Dorsolateral prefrontal cortex (tissue), 122 donors: ENCODE measurements at places on chromosomes 7 and 10. TPM values are rescaled to one million over a fixed set of nuclear protein-coding genes. Genes with fewer than 3 reads are reported as not detected.

GRCh38 chr10:14192746-14193145 lies 138.0 kb downstream of the FRMD4A start:
- DNase-seq = no peak

Gene DNMBP
- 7.8 TPM for total RNA-seq

- DNase-seq = no peak
These were observed 29.4 kb upstream of the GPR26 start for GRCh38 chr10:123636598-123637325.

Gene PDZD7
- total RNA-seq = 21.0 TPM

DNA sequence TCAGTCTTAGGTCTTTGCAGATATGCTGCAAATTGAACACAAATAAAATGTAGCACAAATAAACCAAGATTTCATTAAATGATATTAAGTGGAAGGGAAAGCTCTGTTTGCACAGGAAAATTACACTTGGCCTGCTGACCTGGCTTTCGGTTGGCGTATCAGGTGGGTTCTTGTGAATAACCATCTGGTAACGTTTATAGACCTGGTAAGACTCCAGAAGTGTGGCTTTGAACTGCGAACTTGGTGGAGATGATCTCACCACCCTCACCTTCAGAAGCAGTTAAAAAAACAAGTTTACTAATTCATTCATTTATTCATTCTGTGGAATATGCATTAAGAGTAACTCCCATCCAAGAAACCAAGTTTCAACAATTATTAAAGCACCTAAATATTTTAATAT lies 28.1 kb downstream of the ATE1 start:
- DNase-seq = no peak

DNA sequence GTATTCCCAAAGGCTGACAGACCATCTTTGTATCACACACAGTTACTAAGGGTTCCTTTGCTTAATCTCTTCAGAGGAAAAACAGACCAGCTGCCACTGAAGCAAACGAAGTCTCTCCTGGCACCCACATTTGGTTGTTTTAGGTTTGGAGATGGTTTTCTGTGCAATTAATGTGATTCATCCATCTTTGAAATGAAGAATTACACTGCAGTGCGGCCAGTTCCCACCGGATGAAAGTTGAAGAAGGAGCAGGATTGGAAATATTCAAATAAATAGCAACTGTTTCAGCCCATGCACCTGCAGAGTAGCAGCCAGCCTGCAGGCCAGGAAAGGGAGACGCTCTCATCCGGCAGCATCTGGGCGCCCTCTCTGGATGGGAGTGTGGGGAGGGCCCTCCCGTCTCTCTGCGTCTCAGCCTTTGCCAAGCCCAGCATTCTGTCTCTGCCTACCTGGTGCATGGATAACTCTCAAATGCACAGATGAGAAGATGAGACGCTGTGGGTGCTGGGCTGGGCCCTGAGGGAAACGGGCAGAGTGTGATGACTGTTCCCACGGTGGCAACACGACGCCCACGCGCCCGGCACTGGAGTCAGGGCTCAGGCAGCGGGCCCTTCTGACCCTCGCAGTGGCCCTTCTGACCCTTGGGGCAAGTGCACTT lies 214.0 kb downstream of the PTPRN2 start:
- DNase-seq = no peak

DNA sequence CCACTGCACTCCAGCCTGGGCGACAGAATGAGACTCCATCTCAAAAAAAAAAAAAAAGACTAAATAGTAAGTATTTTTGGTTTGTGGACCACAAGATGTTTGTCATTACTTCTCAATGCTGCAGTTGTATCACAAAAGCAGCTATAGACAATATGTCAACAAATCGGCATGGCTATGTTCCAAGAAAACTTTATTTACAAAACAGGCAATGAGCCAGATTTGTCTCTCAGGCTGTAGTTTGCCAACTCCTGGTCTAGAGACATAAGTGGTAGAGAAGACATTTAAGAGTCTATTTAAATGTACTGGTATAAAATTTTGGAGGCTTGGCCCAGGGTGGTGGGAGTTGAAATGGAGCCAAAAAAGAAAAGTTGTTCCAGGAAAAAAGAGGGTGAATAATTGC lies 185.8 kb downstream of the SORCS1 start:
- no peak for DNase-seq

GRCh38 chr7:106367018-106367420 lies 82.2 kb upstream of the NAMPT start:
- DNase-seq = no peak

GRCh38 chr7:113628948-113629847 lies 289.6 kb downstream of the PPP1R3A start:
- DNase-seq = no peak

Gene GIMAP6
- total RNA-seq = 7.5 TPM

DNA sequence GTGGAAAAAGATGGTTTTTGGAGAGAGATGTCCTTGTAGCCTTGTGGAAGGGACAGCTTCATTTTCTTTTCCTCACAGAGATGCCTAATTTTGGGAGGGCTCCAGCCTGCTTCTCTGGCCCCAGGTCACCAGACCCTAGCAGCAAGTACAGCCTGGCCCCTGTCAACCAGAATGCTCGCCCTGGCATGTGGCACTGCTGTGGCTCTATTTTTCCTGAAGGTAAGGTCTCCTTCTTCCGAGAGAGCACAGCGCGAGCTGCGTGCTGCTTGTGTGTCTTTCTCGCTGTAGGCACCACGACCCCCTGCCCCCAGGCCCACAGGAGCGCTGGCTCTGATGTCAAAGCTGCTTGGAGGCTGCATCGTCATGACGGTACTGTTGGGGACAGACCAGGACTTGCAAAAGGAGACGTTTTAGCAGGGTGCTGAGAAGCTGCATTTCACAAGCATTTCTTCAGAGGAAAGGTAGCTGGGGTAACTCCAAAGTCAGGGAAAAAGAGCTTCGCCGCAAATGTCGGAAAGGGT lies 58.7 kb downstream of the CLEC2L start:
- DNase-seq = no peak

- no peak for DNase-seq
These were observed 31.1 kb downstream of the LOXL4 start for GRCh38 chr10:98236862-98237261.

- DNase-seq = no peak
These were observed 20.4 kb upstream of the LMTK2 start for GRCh38 chr7:98086281-98086718.

Gene TMEM209
- 14.3 TPM for total RNA-seq

Gene INA
- 134 TPM for total RNA-seq

Gene UNC5B
- total RNA-seq = 17.3 TPM

- no peak for DNase-seq
These were observed 6.0 kb downstream of the WDR37 start for GRCh38 chr10:1061930-1062774.

Gene MRC1
- total RNA-seq = 35.3 TPM

Gene PCLO
- total RNA-seq = 121 TPM

GRCh38 chr7:36651404-36651803 lies 72.9 kb downstream of the AOAH start:
- DNase-seq = no peak

GRCh38 chr10:88293073-88293472 lies 290.0 kb downstream of the RNLS start:
- no peak for DNase-seq

- no peak for DNase-seq
These were observed 8.9 kb downstream of the FBXL13 start for GRCh38 chr7:103065667-103066066.

- DNase-seq = no peak
These were observed 9.2 kb downstream of the TAS2R60 start for GRCh38 chr7:143452495-143452894.

Gene CYCS
- 198 TPM for total RNA-seq

Gene GRID2IP
- 2.3 TPM for total RNA-seq

GRCh38 chr10:100723770-100724530 lies 21.4 kb upstream of the PAX2 start:
- no peak for DNase-seq

- no peak for DNase-seq
These were observed 70.1 kb downstream of the CREB3L2 start for GRCh38 chr7:137931823-137932222.

DNA sequence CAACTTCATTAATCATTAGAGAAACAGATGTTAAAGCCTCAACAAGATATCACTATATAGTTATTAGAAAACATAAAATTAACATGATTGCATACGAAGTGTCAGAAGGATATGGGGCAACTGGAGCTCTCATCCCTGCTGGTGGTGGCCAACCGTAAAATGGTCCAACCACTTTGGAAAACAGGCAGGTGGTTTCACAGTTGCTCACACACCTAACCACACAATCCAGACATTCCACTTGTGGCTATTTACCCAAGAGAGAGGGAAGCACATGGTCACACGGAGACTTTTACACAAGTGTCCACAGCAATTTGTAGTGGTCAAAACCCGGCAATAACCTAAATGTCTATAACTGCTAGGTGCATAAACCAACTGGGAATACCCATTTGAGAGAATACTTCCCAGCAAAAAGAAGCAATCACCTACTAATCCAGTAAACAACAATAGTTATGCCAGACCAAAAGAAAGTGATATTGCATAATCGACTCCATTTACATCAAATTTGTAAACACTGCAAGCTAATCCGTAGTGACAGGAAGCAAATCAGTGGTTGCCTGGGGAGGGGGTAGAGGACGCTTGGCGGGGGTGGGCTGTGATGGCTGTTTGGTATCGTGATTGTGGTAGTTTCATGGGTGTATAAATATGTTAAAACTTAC lies 91.8 kb downstream of the LARP4B start:
- no peak for DNase-seq

DNA sequence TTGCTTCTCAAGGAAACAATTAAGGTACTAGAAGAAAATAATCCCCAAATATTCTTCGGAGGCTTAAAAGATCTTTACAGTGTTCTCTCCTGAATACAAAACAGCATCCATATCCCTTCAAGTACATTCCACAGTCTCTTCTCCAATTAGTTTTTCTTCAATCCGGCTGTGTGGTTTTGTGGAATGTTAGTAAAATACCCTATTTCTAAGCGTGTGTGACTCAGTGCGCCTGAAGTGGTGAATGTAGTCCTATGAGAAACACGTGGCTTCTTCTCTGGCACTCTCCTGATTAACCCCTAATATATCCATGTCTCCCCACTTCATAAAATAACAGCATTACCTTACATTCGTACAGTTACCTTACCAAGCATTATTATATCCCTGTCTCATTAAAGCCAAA lies 570.2 kb downstream of the ARL4A start:
- no peak for DNase-seq

Gene PLXNA4
- total RNA-seq = 57.3 TPM

Gene ITGA8
- 4.8 TPM for total RNA-seq

Gene DDC
- total RNA-seq = 0.34 TPM

DNA sequence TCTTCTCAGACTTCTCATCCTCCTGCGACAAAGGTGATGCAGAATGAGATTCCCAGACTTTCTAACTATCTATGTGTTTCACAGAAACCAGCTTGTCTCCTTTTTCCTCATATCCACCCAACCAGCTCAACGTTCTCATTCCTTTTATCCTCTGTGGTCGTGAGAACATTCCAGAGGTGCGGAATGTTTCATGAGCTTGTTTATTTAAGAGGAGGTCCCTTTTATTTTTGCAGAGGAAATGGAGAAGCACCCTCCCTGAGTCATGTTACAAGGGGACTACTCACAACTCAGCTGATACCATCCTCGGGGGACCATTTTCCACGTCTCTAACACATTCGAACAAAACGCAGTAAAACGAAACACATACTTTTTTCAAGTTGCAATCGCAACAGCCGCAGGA lies 93.2 kb downstream of the ZRANB1 start:
- no peak for DNase-seq

Gene ZFAND4
- total RNA-seq = 11.3 TPM

- DNase-seq = no peak
These were observed 130.9 kb downstream of the PHF14 start for GRCh38 chr7:11104578-11104977.

DNA sequence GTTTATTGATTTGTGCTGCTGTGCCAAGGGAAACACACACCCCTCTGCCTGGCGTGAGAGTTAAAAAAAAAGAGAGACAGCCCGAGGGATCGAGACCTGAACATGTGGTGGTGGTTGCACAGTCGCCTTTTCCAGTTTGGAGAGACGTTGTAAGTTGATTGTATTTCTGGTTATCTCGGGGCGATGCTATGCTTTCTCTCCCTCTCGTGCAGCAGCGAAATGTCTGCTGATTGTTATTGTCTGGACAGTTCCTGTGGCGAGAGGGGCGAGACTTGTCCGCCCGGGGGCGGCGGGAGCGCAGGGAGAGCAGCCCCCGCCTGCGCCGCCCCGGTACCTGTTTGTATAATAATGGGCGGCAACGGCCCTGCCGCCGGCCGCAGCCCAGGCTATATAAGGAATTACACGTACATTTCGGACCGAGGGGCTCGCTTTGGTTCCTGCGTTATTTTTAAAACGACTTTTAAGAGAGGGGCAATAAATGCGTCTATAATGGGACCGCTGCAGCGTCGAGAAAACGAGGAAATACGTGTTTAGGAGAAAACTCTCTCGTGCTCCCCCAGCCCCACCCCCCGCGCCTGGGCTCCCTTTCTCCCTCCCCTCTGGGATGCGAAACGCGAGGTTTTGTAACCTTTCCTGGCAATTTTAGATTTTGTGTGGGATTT lies 1.7 kb downstream of the ZEB1 start:
- DNase-seq = no peak

Gene FAM131B
- total RNA-seq = 131 TPM

Gene ANKRD30A
- total RNA-seq = 0.20 TPM

GRCh38 chr7:131538813-131539179 lies 17.6 kb downstream of the PODXL start:
- no peak for DNase-seq

DNA sequence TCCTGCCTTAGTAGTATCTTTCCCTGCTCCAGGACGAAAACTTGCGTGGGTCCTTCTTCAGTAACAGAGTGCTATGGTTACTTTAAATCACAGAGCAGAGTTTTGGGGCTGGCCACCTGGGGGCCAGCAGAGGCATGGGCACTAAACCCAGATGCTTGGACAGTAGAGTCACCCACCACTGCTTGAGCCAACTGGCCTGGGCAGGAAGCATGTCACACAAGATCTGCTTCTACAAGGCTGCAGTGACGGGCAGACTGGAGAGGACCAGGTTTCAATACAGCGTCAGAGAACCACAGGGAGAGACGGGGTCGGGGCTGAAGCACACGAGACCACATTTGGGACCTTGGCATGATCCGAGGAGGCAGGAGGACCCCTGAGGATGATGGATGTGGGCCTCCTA lies 14.3 kb upstream of the DMBT1 start:
- no peak for DNase-seq

Gene MBLAC1
- total RNA-seq = 12.3 TPM

- no peak for DNase-seq
These were observed 98.6 kb upstream of the MKX start for GRCh38 chr10:27844223-27844622.

GRCh38 chr10:49179699-49180443 lies 8.3 kb downstream of the TMEM273 start:
- DNase-seq = no peak

Gene HOXA2
- total RNA-seq = not detected

Gene VSIR
- total RNA-seq = 50.1 TPM
